G401 (cell line): ENCODE measurements at places on chromosomes 6 and 20. TPM values are rescaled to one million over a fixed set of nuclear protein-coding genes. Genes with fewer than 3 reads are reported as not detected.

- no peak for DNase-seq
Observed at GRCh38 chr20:48717095-48717672, 110.6 kb downstream of the PREX1 start.

- DNase-seq = no peak
Observed at GRCh38 chr20:50646483-50646996, 44.8 kb downstream of the RIPOR3 start.

DNA sequence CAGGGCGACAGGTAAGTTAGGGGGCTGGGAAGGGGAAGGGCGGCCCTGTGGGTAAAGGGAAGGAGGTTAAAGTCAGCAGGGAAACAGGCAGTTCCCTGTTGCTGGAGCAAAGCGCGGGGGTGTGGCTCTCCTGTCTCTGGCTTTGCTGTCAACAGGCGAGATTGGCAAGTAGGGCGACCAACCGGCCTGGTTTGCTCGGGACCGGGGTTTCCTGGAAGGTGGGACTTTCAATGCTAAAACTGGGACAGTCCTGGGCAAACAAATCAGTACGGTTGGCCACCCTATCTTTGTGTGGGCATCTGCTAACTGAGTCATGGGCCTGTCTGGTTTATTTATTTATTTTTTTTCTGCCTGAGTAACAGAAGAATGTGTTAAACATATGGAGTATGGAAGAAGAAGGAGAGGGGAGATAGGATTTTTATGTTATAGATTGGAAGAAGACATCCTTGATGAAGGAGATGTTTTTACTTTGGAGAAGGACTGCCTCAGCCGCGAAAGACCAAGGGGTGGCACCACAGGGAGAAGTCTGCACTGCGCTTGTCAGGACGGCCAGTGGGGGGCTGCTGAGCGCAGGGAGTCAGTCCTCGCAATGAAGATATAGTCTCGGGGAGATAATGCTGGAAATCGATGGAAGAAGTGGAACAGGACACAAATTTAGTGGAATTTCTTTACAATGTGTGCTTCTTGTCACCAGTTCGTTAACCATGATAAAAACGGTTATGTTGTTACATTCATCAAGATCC, 43.4 kb upstream of the ESR1 start:
- peak; percentile 23 for DNase-seq

The MANEA gene
- 5.8 and 8.9 TPM in 2 replicates for total RNA-seq

DNA sequence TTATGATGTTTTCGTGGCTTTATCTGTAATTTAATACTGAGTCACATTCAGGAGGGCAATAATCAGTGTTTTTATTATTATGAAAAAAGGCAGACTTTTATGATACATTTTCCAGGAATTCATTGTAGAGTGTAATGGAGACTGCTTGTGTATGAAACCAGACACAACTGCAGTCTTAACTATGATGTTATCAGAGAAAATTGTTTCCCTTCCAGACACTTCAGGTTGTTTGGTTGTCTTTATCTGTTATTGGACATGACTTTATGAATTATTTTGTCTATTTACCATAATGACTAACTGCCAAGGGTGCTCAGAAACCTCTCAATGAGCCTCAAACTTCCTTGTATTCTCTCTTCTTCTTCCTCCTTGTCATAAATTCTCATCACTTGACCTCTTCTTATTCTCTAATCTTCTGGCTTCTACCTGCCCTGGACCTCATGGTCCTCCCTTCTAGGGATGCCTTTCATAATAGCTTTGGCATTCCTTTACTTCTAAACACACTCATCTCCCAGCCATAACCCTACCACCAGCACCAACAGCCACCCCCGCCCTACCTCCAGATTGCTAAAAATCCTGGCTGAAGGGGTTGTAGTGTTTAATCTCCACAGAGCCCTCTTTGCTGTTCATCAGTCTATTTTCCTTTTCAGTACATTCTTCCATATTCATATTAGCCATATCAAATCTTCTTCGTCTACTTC, 492.5 kb downstream of the CDKAL1 start:
- no peak for DNase-seq

DNA sequence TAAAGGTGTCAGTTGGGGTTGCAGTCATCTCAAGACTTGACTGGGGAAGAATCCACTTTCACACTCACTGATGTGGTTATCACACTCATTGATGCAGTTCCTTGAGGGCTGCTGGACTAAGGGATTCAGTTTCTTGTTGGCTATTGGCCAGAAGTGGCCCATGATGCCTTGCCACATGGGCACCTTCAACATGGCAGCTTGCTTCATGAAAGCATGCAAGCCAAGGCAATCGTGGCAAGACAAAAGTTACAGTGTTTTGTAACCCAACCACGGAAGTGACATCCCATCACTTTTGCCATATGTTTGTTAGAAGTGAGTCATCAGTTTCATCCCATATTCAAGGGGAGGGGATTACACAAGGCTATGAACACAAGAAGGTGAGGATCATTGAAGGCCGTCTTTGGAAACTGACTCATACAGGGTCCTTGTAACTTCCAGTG, 3.8 kb upstream of the RANBP9 start:
- DNase-seq = no peak

GRCh38 chr6:67643281-67643680, 991.8 kb upstream of the ADGRB3 start:
- no peak for DNase-seq

The VSX1 gene
- not detected in 2 replicates for total RNA-seq

DNA sequence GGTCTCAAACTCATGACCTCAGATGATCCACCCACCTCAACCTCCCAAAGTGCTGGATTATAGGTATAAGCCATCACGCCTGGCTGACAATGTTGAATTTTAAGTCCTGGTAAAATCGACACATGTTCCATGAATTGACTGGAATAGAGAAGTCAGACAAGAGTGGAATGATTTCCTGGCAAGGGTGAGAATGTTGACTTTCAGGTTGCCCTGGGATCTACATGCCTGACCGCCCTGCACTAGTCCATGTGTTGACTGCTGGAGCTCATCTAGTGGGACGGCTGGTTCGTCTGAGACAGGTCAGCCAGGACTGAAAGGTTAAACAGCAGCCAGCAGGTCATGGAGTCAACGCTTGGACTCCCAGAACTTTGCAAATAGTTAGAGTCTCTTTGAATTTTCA, 88.8 kb downstream of the SASH1 start:
- no peak for DNase-seq

- no peak for DNase-seq
Observed at GRCh38 chr20:57470212-57470522, 54.8 kb downstream of the CTCFL start.

- peak; percentile 5 for DNase-seq
Observed at GRCh38 chr6:154548130-154548830, 37.8 kb upstream of the CNKSR3 start.

- DNase-seq = no peak
Observed at GRCh38 chr6:90003069-90003795, 109.0 kb downstream of the GJA10 start.

The SIRPD gene
- not detected in 2 replicates for total RNA-seq

DNA sequence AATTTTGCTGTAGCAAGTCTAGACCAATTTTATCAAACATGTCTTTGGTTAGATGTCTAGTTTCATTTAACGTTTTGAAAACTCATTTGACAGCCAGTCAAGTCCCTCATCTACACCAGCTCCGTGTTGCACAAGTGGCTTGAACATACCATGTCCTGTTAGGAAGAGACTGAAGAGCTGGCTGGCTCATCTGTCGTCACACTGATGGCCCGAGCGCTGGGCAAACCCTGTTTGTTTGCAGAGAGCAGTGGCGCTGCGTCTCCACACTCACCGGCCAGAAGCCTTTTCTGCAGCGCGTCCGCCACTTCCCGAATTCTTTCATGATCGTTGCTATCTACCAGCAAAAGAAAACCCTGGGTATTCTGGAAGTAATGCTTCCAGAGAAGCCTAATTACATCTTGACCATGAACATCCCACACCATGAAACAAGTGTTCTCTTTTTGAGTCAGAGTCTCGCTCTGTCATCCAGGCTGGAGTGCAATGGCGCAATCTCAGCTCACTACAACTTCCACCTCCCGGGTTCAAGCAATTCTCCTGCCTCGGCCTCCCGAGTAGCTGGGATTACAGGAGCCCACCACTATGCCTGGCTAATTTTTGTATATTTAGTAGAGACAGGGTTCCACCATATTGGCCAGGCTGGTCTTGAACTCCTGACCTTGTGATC, 10.7 kb upstream of the TCFL5 start:
- DNase-seq = no peak

DNA sequence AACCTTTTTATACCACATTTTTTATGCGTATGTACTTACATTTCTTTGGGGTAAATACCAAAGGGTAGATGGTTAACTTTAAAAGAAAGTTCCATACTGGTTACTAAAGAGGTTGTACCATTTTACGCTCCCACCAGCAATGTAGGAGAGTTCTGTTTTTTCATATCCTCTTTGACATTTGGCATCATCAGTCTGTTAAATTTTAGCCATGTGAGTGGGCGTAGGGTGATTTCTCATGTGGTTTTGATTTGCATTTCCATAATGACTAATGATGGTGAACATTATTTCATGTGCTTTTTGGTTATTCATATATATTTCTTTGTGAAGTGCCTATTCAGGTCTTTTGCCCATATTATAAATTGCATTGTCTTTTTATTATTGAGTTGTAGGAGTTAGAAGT, 194.2 kb downstream of the PRL start:
- DNase-seq = no peak

DNA sequence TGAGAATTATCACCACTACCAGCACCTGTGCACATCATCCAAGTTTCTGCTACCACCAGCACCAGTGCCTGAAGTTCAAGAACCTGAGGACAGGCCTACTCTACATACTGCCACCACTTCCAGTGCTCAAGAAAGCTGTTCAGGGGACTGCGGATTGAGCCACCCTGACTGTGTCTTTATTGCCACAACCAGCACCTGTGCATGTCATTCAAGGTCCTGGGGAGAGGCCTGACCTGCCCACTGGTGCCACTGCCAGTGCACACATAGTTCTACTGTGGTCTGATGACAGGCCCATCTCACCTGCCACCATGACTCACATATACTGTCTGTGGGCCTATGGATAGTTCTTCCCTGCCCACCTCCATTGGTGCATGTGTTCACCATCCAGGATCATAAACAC, 559.4 kb downstream of the COL12A1 start:
- DNase-seq = no peak

GRCh38 chr6:5893295-5893694, 113.4 kb downstream of the NRN1 start:
- no peak for DNase-seq

DNA sequence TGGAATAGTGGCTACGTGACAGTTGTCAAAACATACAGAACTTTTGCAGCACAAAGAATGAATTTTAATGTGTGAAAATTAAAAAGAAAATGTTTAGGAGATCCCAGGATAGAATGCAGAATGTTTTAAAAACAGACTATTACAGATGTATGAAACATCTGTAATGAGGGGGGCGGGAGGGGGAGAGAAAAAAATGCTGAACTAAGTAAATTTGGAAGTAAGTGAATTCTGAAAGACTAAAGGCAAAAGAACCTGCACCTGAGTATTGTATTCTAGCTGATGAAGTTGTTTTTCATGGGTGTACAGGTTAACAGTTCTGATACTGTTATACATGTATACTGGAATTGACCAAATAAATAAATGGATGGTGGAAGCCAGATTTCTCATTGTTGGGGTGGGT, 178.8 kb downstream of the ZFAND3 start:
- DNase-seq = no peak

DNA sequence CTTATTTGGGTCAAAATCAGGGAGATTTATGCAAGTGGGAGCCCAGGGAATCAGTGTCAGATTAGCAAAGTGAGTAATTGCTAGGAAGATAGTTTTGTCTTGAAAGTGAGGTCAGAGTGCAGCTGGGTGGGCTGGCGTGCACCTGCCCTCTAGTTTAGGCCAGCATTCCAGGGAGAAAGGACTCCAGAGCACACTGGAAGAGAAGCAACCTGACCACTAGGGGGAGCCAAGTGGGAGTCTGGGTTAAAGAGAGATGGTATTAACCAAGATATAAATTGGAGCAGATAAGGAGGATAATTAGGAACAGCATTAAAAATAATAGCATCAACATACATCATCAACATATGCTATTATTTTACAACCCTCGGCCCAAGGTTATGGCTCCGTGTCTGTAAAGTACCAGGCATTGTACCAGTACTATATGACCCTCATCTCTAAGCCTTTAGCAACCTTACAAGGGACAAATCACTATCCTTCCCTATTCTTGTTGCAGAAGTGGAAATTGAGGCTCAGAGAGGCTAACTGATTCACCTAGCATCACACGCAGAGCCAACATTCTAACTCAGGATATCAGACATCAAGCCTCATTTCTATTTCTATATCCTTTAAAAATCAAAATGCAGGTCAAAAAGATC, 57.8 kb downstream of the SLC2A10 start:
- peak; percentile 2 for DNase-seq

The RAET1L gene
- total RNA-seq = not detected in 2 replicates

GRCh38 chr20:50844430-50845100, 49.7 kb downstream of the BCAS4 start:
- DNase-seq = no peak

The SLC26A8 gene
- total RNA-seq = not detected in 2 replicates

GRCh38 chr20:24894488-24894887, 54.6 kb upstream of the CST7 start:
- DNase-seq = no peak

DNA sequence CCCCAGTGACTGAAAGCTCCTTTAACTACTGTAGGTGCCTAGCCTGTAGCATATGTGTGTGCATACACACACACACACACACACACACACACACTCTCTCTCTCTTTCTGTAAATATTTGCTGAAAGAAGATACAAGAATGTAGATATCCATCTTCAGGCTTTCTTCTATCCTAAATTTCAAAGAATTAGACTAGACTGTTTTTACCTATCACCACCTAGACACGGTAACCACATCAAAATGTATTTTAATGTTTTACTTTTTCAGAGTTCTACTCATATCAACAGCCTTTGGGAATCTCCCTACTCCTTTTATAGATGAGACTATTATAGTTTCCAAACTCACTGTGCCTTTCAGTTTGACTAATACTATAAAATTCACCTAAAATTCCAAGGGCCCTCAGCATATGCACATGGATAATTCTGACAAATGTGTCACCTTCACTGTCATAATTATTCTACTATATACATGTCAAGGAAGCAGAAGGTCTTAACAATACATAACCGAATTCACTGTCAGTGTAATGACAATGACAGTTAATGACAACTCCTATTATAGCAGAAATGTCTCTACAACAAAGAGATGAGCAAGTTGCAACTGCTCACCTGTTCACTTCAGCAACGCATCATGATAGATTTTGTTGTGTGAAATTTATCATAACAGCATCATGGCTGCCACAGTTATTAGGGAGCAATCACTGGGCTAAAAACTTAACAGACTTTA, 236.5 kb downstream of the GMPR start:
- no peak for DNase-seq

GRCh38 chr6:52540286-52540902, 36.5 kb downstream of the TRAM2 start:
- DNase-seq = no peak
